D341Med (cell line): ENCODE measurements at places on chromosomes 5 and 9.
A peak's percentile ranks its signal among the peaks of the same experiment; 100 is the strongest.

GRCh38 chr5:36692791-36693763 is 86.7 kb downstream of the SLC1A3 start:
- peak; percentile 78 for DNase-seq

- DNase-seq, result peak; percentile 91
Observed at GRCh38 chr5:56814963-56815657, at the start of gene MAP3K1. TSS of gene MAP3K1 (plus strand) at chr5:56815549. CDS start at chr5:56815574, 25 bp downstream.

GRCh38 chr5:176578391-176578808 is 29.3 kb downstream of the CDHR2 start:
- peak; percentile 67 for DNase-seq

- DNase-seq, result no peak
Observed at GRCh38 chr5:116098998-116099397, 14.2 kb downstream of the COMMD10 start.

DNA sequence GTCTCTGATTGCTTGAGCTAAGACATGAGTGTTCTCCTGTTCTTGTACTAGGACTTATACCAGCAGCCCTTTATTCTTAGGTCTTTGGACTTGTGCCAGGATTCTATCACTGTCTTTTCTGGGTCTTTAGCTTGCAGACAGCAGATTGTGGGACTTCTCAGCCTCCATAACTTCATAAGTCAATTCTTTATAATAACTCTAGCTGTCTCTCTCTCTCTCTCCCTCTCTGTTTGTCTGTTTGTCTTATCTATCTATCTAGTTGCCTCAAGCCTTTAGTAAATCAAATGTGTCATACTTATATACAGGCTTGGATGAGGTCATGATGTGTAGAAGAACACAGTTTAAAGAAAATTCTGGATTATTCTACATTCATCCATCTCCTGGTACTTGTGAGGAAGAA is 11.5 kb upstream of the ANKRD55 start:
- DNase-seq, result no peak

DNA sequence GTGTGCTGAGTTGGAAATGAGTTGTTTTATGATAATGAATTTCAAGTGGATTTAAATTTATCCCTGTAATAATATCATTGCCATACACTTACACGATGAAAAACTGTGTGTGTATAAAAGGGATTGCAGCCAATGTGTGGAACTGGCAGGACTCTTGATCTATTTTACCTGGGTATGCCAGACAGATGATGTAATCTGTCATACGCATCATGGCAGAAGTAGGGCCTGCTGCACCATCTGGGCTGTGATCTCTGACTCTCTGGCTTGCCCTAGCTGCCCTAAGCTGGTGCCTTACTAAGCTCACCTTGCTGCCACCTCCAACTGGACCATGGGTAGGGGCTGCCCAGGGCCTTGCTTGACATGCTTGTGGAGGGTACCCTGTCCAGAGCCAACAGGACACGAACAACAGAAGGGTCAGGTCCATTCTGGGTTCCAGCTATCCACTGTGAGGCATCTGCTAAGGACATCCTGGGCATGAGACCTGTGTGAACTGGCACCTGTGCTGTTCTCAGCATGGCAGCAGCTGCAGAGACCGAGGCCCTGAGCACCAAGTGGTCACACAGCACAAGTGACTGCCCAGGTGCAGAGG is 184.2 kb downstream of the FSTL4 start:
- no peak for DNase-seq

DNA sequence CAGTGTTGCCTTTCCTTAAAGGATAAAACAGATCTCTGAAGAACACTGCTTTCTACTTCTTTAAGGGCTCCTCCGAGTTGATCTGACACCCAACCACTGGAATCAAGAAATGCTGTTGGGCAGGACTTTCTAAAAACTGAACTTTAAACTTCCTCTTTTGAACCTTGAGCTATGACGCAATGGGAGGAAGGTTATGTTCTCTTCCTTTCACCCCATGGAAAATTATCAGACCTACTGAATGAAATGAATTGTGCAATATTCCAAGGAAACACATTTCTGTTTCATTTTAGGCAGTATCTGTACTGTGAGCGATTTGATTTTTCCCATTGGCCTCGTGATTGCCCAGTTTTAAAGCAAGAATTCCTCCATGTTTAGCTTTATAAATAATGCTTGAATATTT is 206.0 kb upstream of the PRR16 start:
- no peak for DNase-seq

DNA sequence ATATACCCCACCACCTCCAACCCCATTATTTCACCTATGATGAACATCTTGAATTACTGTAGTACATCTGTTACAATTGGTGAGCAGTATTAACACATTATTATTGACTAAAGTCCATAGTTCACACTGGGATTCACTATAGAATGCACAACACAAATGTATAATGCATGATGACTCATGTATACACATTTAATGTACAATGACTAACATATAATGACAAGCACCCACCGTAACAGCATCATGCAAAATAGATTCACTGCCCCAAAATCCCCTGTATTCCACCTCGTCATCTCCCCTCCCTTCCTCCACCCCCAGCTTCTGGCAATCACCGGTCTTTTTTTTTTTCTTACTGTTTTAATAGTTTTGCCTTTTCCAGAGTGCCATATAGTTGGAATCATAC is 47.1 kb upstream of the NEK6 start:
- DNase-seq, result no peak

- no peak for DNase-seq
Observed at GRCh38 chr5:68277431-68277830, 61.9 kb downstream of the PIK3R1 start.

GRCh38 chr9:76608575-76609273 is 149.7 kb downstream of the GCNT1 start:
- DNase-seq, result no peak

GRCh38 chr9:111154081-111154562 is 115.9 kb upstream of the LPAR1 start:
- DNase-seq, result no peak

DNA sequence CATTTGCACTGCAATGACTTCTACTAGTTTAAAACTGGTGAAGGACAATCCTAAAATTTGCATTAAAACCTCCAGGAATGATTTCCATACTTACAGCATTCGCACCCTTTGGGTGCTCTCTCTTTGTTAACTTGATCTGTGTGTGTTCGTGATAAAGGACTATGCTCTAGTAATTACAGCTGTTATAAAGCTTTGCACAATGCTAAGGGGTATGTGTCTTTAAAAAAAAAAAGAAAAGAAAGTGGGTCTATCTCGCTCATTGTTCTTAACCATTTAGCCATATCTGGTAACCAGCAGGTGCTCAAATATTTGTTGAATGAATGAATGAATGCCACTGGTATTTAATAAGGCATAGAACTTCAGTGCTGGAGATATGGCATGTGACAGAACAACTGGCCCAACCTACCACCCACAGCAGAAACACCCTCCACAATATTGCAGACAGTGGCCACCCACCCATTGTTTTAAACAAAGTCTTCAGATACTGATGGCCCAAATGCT is 8.7 kb downstream of the TRIM36 start:
- DNase-seq, result no peak

GRCh38 chr9:124220946-124221451 is 36.8 kb upstream of the NEK6 start:
- DNase-seq, result no peak

DNA sequence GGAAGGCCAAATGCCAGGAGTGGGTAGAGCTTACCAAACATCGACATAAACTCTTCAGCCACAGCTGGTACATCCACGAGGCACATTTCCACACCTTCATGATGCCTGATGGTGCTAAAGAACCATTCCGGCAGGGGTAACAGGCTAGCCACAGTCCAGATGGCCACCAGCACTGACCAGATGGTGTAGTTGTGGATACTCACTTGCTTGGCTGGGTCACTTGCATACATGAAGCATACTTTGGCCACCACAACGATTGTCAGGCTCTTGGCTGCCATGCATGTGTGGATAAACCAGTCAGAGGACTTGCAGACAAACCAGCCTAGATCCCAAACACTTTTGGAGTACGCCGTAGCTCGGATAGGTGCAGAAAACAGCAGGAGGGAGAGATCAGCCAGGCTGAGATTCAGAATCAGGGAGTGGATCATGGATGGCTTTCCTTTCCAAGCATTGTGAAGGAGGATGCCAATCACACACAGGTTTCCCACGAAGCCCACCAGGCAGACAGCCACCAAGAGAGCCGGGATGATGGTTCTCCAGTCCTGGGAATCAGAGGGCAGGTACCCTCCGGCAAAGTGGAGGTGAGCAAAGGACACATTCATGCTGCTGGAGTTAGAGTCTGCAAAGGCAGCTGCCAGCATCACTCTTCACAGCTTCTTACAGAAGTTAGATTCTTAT is 378 bp downstream of the GPR151 start:
- DNase-seq, result no peak

DNA sequence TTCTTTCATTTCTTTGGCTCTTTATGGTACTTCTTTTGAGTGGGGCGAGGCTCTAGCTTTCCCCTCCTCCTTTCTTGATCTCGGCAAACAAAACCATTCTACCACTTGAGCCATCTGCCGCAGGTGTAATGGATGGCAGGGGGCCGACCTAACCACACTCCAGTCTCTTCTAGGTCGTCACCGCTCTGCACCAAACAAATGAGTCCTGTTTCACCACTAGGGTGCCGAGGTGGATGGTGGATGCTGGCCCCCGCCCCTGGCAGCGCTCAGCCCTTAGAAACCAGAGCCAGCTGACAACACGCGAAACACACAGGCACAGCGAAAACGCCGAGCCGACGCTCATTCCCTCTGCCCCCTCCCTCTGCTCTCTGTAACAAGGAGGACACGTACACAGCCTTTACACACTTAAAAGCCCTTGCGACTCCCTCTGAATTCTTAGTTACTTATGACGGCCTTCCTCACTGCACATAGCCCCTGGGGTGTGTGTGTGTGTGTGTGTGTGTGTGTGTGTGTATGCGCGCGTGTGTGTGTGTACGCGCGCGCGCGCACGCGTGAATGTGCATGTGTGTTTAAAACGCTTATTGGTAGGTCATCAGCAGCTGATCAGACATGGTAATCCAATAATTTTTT is 199.4 kb downstream of the MEF2C start:
- peak; percentile 79 for DNase-seq

GRCh38 chr9:9498846-9499245 is 1114.0 kb downstream of the PTPRD start:
- no peak for DNase-seq

DNA sequence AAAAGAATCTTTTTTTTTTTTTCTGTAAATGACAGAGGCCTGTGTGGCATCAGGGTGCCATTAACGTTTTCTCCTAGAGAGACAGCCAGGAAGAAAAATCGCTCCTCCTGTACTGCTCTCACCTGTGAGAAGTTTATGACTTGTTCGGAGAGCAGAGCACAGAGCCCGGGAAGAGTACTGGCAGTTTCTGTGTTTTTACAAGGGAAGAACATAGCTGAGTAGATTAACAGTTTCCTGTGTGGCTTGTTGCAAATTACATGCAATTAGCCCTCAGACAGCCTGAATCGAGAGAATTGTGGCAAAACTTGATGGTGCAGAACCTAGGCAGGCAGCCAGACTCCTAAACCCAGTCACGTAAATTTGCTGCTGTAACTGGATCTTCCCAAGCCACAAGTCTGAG is 32.1 kb downstream of the PRKACG start:
- DNase-seq, result no peak

- no peak for DNase-seq
Observed at GRCh38 chr5:172008689-172009141, 2.3 kb upstream of the FBXW11 start.

DNA sequence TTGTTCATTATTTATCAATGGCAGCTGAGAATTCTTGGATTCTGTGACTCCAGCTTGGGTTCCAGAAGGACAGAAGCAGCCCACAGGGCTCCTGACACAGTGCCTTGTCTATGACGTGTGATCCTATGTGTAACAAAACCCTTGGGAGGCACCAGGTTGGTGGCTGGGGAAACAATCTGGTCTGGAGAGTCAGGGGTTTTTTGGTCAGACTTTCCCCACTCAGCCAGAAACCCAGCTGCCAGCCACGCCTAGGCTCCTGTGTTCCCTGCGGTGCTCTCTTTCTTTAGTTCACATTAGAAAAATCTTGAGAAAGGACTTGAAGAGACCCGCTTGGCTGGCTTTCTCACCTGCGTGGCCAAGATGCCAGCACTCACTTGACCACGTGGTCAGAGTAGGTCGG is 15.5 kb upstream of the ZBED3 start:
- no peak for DNase-seq

DNA sequence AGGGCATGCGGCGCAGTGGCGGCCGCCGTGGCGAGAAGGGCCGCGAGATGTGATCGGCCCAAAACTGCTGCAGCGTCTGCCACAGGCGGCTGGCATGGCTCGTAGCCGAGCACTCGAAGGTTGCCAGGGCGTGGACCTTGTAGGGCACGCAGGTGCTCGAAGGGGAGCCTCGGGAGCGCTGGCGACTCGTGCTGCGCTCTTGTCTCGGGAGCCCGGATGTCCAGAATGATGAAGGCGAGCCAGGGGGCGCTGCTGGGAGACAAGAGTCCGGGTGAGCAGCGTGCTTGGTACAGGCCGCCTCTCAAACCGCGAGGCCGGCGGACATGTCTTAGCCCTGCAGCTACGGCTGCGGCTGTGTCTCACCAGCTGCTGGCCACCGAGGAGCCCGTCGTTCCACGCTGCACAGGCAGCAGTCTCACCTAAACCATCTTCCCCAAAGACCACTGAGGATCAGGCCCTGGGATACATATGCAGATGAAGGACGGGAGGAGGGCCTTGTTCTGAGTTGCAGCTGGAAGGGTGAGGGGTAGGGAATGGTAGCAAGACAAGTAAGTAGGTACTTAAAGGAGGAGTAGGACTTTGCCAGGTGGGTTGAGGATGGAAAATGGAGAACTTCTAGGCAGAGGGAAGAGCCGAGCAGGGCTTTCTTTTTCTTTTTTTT is 1.7 kb downstream of the CBY3 start:
- no peak for DNase-seq

GRCh38 chr9:33159777-33160127 is 7.4 kb downstream of the B4GALT1 start:
- no peak for DNase-seq

- DNase-seq, result no peak
Observed at GRCh38 chr9:105510024-105510423, 47.9 kb upstream of the FKTN start.

GRCh38 chr9:83623679-83624076 is 735 bp downstream of the IDNK start:
- no peak for DNase-seq

DNA sequence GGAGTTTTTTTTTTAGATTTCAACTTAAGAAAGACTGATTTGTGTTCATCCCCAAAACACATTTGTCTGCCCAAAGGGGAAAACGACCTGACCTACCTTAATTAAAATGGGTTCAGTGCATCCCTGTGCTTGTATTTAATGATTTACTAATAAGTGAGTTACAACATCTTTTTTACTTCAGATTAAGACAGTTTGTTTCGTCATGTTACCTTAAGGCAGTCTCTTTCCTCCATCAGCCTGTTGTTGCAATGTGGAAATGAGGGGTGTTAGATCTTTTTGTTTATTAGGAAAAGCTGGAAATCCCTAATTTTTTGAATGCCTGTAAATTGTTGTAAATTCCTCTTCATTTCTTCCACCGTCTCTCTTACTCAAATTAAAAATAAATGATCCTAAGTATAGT is 177.5 kb downstream of the GDNF start:
- DNase-seq, result no peak

GRCh38 chr5:119274767-119275130 is 81.1 kb upstream of the TNFAIP8 start:
- DNase-seq, result no peak

- no peak for DNase-seq
Observed at GRCh38 chr5:149121145-149121544, 20.1 kb upstream of the ABLIM3 start.

- no peak for DNase-seq
Observed at GRCh38 chr5:87900419-87900818, 368.2 kb downstream of the TMEM161B start.
